ENCODE measurements at places on chromosomes 13 and 19.

GRCh38 chr13:64073203-64073602 is 2657.6 kb upstream of the PCDH20 start:
- no peak for DNase-seq

DNA sequence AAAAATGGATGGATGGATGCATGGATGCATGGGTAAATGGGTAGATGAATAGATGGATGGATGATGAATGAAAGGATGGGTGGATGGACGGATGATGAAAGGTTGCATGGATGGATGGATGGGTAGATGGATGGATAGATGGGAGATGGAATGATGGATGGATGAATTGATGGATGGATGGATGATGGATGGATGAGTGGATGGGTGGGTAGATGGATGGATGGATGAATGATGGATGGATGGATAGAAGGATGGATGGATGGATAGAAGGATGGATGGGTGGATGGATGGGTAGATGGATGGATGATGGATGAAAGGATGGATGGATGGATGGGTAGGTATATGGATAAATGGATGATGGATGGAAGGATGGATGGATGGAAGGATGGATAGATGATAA is 115.1 kb upstream of the LSM14A start:
- no peak for DNase-seq

DNA sequence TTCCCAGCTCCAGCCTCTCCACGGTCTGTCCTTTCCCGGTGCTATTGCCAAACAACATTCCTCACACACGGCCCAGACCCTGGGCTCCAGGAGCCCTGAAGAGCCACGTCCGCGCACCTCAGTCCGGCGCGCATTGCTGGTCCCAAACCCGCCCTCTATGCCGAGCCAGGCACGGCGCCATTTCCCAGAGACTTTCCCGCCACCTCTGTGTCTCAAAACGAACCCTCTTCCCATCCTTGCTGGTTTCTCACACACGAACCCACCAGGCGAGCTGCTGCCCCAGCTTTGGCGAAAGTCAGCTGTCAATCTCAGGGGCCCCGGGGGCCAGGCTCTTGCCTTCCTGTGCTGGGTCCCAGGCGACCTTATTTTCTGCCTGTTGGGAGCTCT is 28.0 kb upstream of the F7 start:
- no peak for DNase-seq

DNA sequence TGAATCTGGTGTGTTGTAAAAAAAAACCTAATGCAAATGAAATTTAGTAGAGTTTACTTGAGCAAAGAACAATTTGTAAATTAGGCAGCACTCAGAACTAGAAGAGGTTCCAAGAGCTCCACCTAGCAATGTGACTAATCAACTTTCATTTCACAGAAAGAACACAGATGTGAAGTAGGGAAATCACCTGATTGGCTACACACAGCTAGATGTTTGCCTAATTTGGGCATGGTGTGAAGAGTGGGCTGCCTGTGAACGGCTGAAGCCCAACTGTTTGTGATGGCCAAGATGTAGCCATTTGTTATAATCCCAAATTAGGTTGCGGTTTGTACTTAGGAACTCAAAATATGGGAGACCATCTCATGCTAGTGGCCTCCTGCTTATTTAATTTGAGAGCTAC is 724.4 kb upstream of the SLITRK5 start:
- no peak for DNase-seq

- DNase-seq: no peak
These were observed 223.9 kb upstream of the TRPC4 start for GRCh38 chr13:38093425-38093824.

GRCh38 chr13:40662866-40663265 is 3.6 kb downstream of the FOXO1 start:
- DNase-seq: peak; percentile 31

GRCh38 chr13:49545661-49546060 is 39.7 kb downstream of the RCBTB1 start:
- no peak for DNase-seq

GRCh38 chr13:23753458-23753857 is 135.7 kb downstream of the MIPEP start:
- DNase-seq: peak; percentile 63

DNA sequence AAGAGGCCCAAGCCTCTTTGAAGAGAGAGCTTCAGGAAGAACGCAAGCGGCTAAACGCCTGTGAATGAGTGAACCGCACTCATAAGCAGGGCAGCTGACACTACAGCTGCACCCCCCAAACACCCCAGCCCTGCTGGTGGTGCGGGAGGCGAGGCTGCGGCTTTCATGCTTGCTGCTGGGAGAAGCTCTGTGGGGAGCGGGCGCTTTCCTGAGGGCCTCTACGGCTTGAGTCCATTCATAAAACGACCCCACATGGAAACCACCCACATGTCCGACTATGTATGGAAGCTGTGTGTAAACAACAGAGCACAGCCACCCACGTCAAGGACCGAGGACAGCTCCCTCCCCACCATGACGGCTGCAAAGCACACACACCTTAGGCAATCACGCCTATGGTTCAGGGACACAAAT is 5.5 kb downstream of the AP3D1 start:
- no peak for DNase-seq

DNA sequence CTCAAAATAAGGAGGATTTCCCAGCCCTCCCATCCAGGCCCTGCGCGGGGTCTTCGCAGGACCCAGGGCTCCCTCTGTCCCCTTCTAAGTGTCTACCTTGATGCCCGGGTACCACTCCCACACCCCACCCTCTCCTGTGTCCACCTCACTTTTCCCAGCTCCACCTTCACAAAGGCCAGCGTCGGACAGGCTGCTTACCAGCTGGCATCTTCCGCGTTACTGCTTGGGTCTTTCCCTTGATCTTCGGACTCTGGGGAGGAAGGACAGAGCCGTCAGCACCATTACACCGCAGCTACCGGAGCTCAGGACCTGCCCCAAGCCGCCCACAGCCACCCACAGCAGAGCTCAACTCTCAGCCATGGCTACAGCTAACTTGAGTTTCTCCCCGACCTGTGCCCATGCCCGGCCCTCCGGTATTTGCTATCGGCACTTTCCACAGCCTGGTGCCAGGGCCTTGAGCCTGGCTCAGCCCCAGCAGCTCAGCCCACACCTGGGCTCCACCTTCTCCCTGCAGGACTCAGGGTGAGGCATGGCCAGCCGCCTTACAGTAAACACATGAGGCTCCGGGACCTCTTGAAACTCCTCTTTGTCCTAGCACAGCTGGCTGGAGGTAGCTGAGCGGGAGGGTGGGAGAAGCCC is 3.8 kb downstream of the C13orf46 start:
- DNase-seq: no peak

GRCh38 chr19:49441210-49441959 is at the start of gene SLC17A7:
Gene SLC17A7, minus strand, starts transcription at chr19:49441527. Its CDS starts 148 bp downstream, at chr19:49441379.
- no peak for DNase-seq

DNA sequence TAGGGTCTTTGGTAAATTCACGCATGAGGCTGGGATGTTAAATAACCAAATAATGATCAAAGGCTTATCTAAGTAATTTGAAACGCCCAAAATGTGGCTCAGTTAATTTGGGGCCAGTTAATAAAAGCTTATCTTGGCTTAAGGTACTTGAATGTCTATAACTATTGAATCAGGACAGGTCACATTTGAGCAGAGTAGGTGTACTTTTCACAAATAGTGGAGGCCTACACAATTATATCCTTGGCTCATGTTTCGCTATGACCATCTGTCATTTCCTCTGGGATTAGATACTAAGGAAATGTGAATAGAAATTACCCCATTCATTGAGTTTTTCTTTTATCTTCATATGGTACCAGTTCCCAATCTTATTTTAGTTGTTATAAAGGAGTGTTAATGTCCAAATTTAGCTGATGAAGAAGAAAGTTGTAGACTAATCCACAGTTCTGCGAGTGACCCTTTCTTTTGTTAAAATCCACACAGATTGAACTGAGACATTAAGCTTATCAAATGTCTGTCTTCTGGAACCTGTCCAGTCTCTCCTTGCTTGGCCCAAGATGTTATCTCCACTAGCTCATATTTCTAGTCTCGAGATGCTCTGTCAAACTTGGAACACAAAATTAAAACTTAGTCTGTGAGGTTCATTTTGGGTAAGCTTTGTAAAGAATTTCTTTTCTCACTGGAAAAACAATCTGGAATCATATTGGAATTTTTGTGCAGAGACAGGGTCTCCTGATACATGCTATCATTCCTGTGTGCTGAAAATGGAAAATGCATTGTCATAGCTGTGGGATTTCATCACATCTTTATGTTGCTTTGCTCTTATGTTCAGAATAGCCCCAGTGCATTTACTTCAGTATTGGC is 31.0 kb downstream of the SLAIN1 start:
- no peak for DNase-seq

GRCh38 chr13:21672287-21672680 is 1.4 kb downstream of the FGF9 start:
- no peak for DNase-seq

GRCh38 chr13:44698066-44698465 is 121.9 kb upstream of the TSC22D1 start:
- no peak for DNase-seq

DNA sequence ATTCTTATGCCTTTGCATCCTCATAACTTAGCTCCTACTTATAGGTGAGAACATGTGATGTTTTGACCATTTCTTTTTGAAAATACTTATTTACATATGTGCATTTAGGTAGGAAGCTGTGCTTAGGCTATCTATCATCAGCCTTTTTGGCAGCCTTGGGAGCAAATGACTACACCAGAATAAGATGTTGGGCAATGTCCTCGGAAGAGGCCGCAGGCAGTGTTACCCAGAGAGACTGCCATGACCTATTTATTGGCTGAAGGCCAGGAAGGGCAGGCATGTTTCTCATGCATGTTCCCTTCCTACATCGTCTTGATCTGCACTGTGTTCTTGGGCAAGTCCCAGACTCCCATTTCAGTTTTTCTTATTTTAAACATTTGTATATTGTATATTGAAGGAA is 122.3 kb downstream of the B3GLCT start:
- no peak for DNase-seq

GRCh38 chr13:22735011-22735995 is 445.5 kb upstream of the SGCG start:
- DNase-seq: no peak

DNA sequence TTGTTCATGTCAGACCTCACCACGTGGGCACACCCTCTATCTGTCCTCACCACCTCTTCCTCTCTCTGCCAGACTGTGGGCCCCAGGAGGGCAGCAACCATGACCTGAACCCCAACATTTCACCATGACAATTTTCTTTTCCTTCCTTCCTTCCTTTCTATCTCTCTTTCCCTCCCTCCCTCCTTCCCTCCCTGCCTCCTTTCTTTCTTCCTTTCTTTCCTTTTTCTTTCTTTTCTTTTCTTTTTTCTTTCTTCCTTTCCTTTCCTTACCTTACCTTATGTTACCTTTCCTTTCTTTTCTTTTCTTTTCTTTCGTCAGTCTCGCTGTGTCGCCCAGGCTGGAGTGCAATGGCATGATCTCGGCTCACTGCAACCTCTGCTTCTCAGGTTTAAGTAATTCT is 8.7 kb upstream of the FCER2 start:
- DNase-seq: no peak

GRCh38 chr13:81760316-81760715 is 1419.4 kb upstream of the SPRY2 start:
- peak; percentile 53 for DNase-seq

DNA sequence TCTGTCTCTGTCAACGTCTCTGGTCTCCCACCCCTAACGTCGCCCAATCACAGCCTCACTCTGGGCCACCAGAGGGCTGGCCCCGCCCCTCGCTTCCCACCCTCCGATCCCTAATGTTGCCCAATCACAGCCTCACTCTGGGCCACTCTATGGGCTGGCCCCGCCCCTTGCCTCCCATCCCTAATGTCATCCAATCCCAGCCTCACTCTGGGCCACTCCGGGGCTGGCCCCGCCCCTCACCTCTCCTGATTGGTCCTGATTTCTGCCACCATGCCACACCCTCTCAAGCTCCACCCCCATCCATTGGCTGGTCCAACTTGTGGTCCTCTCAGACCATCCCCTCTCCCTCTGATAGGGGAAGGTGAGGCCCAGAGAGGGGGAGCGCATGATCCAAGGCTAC is 24.9 kb downstream of the CELF5 start:
- no peak for DNase-seq

DNA sequence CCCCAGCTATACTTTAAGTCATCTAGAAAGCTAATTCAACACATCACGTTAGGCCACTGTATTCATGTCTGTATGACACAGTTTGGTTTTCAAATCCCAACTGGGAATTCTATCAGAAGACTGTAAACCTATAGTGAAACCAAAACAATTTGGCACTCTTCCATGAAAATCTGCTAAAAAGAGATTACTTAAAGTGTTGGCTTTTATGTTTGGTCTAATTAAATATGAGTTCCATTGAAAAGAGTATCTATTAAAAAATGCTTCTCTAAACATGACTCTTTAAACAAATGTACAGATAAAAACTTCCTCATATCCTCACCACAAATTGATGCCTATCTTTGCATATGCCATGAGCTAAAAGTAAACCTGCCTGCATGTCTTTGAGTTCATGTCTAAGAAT is 25.4 kb downstream of the PCDH9 start:
- no peak for DNase-seq

DNA sequence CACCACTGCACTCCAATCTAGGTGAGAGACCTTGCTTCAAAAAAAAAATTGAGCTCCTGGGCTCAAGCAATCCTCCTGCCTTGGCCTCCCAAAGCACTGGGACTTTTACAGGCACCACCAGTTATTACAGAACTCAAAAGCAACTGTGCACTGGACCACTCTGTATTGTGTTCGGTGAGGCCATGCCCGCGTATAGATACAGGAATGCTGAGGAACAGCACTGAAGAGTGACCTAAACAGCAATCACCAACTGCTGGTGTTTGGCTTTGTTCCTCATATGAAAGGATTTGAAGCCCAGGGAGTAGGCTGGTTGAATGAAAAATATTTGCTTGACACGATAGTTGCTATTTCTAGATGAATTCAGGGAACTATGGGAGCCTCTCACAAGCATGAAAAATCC is 29.5 kb downstream of the SLC25A30 start:
- no peak for DNase-seq

DNA sequence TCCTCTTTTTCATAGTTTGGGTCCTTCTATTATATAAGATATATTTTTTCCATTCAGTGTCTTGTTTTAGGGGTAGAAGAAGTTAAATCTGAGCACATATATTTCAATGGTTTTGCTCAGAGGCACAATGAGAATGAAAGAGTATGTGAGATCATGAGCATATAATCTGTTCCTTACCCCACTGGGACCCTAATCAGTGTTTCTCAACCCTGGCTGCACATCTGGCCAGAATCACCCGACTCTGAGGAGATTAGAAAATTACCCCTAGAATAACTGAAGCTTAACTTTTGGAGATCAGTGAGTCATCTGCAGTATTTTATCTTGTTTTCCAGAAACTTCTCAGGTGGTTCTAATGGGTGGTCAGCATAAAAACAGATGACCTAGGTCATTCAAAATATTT is 782 bp downstream of the CYSLTR2 start:
- DNase-seq: no peak

DNA sequence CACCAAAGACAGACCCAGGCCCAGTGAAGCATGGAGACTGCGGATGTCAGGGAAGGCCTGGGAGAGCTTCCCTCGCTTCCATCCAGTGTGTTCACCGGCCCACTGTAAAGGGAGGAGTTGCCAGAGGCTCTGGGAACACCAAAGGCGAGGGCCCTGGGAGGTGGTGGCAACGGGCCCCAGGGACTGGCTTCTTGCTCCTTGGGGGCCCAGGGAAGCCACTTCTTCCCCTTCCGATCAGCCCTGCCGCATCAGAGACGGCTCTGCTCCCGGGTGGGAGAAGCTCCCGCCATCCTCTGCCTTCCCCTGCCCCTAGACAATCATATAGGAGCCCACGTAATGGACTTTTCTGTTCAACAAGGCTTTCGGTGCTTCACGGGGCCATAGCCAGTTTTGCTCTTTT is 83.4 kb upstream of the GPR183 start:
- no peak for DNase-seq

GRCh38 chr13:32081591-32081990 is 50.0 kb downstream of the FRY start:
- DNase-seq: no peak

GRCh38 chr19:13007292-13008045 is 12.2 kb downstream of the NFIX start:
- no peak for DNase-seq
